NCI-H2227 treated with DMSO at 0.1 percent for 48 hours (cell line): ENCODE measurements at places on chromosomes 4 and X.

DNA sequence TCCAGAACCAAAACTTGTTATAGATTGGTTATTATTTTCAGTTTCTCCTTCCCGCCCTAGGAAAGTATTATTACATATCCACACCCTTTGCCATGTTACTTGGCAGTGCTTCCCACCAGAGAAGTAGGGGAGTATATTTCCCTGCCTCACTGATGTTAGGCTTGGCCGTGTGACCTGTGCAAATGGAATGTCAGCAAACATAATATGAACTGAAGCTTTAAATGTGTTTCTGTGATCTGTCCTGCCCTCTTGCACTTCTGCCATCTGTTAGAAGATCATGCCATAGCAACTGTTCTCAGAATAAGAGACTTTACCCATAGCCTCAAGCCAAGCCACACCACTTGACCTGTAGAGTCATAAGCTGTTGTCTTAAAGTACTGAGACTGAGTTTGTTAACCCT lies 36.7 kb upstream of the NEUROG2 start:
- DNase-seq, result no peak

DNA sequence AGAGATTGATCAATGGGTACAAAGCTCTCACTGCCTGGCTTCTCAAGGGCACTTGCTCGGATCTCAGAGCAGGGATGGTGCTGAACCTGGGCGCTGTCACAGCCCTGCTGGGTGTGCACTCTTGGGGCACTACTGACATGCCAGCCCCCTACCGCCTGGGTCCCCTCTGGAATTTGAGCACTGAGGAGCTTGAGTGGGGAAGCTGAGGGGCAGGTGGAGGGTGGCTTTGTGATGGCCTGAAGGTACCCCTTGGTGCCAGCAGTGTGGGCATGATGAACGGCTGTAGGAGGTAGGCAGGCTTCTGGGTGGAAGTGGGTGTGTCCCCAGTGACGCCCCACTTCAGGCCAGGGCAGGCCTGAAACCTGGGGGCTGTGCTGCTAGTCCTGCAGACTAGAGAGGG lies 379.1 kb upstream of the GRID2 start:
- no peak for DNase-seq

DNA sequence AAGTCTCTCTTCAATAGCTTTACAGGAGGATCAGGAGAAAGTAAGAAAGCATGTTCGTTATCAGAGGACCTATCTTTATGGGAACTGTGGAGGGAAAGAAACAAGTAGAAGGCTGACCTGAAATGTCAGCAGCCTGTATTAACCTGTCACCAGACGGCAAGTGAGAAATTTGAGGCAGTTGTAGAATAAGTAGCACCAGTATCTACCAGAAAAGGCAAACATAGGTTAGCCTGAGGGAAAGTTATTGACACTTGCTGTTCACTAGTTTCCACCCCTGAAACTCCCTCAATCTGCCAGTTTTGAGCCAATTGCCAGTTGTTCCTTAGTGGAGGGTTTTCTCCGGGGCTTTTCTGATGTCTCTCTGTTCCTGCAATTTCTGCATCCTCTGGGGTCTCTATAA lies 36.4 kb downstream of the ZNF81 start:
- no peak for DNase-seq

- no peak for DNase-seq
Observed at GRCh38 chr4:107094976-107095375, 58.9 kb upstream of the DKK2 start.

- no peak for DNase-seq
Observed at GRCh38 chr4:40419231-40419912, 84.2 kb downstream of the CHRNA9 start.

DNA sequence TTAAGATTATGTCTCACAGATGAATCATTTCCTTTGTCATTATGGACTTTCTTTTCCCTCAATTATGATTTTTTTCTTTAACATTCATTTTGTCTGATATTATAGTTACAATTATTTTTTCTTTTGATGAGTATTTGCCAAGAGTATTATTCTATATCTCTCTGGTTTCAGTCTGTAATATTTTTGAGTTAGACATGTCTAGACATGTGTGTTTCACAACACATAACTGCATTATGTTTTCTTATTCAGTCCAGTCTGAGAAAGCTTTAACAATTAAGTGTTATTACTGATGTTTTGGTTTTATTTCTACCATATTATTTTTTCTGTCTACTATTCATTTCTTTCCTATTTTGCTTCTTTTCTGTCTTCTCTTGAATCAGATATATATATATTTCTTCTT lies 108.3 kb upstream of the MID1IP1 start:
- no peak for DNase-seq

GRCh38 chrX:110667706-110668105 lies 127.9 kb downstream of the CHRDL1 start:
- DNase-seq, result no peak
